ENCODE measurements at places on chromosomes 1 and 21.

DNA sequence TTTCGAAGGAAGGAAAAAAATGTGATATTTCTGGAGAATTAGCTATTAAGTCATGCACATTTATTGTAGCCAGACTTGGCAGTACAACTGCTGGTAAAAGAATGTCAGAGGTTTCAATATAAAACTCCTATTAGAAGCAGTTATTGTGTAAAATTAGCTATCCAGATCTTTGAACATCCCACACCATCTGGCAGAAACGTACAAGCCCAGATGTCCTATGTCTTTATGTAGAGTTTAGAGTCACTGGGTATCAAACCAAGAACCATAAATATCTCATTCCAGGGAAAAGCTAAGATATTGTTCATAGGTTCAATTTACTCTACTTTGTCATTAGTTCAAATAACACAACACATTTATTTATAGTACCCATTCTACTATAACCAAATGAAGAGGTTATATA lies 31.4 kb downstream of the OLFM3 start:
- H3K27ac ChIP-seq, result no peak overlapping the region

DNA sequence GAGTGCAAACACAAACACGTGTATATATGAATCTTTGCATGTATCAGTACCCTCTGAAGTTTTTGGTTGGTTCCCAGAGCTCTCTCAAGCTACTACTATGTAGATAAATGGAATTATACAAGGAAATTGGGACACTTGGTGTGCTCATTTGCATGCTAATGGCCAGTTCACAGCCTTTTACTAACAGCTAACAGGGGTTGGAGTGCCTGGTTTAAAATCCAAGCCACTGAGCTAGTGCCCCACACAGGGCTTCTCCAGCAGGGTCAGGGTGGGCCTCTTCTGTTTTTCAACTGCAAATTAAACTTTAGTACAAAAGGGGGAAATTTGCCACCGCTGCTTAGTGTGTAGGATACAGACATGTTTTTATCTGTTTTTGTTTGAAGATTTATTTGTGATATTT lies 121.0 kb downstream of the ATP5PO start:
- DNase-seq, result no peak
- no peaks in the 10 kb centered on the region for H3K4me1 ChIP-seq
- H3K36me3 ChIP-seq, result peaks cover 14% of the 10 kb centered on the region

DNA sequence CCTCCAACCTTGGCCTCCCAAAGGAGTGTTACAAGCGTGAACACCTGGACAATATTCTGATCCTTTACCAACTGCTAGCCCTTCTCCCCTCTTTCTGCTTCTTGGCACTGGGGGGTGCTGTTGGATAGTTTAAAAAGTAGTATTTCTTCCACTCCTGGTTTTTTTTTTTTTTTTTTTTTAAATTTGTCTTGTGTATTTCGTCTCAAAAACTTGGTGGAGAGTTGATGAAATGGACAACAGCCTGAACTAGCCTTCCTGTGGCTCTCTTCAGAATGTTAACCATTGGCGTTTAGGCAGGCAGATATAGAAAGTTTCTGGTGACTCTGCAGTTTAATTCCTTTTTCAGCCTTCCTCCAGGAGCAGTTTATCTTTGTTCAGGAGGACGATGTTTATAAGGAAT lies 69.7 kb upstream of the USP24 start:
- no peaks in the 10 kb centered on the region for H3K4me1 ChIP-seq
- H3K36me3 ChIP-seq, result no peaks in the 10 kb centered on the region
- H3K27ac ChIP-seq, result no peak overlapping the region
- H3K4me3 ChIP-seq, result no peak overlapping the region

DNA sequence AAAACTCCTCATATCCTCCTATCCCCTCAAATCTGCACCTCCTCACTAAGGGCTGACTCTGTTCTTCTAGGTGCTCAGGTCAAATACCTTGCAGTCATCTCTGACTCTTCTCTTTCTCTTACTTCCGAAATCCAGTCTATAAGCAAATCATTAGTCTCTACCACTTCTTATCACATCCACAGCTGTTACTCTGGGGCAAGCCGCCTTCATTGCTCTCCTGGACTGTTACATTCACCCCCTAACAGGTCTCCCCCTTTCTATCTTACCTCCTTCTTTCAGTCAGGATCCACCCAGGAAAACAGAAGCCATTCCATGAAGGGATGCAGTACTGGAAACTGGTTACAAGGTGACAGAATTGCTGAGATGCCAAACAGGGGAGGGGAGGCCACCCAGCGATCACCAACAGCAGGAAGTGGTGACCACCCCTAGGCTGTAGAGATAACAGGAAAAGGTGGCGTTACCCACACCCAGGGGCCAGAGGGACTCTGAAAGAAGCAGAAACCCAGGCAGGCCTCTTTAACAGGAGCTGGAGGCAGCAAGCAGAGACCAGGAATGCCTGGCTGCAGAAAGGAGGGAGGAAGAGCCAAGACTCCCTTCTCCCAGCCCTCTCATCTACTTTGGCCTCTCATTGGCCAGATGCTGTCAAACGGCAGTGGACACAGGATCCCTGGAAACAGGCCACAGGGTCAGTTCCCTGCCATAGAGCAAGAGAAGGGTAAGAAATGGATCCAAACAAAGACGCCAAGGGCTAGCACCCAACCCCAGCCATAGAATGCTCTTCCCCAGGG lies 55.5 kb upstream of the FOXO6 start:
- H3K4me1 ChIP-seq, result no peaks in the 10 kb centered on the region
- no peak overlapping the region for H3K27ac ChIP-seq
- DNase-seq, result no peak

- DNase-seq, result no peak
- no peaks in the 10 kb centered on the region for H3K4me1 ChIP-seq
- H3K27me3 ChIP-seq, result no peaks in the 10 kb centered on the region
- H3K36me3 ChIP-seq, result no peaks in the 10 kb centered on the region
These were observed 24.4 kb downstream of the RCAN3 start for GRCh38 chr1:24526940-24527542.
